ENCODE measurements at places on chromosomes 2 and 18.

- DNase-seq, result no peak
These were observed 532.5 kb upstream of the SLC39A10 start for GRCh38 chr2:195124391-195125079.

GRCh38 chr2:75605770-75606529, 40.6 kb upstream of the MRPL19 start:
- DNase-seq, result no peak

GRCh38 chr18:37675699-37676098, 110.1 kb upstream of the CELF4 start:
- DNase-seq, result no peak

GRCh38 chr2:101930019-101930418, 61.7 kb upstream of the IL1R2 start:
- DNase-seq, result no peak

GRCh38 chr2:27714851-27715291, 51.2 kb downstream of the SLC4A1AP start:
- DNase-seq, result no peak

- DNase-seq, result no peak
These were observed 625.2 kb downstream of the CPS1 start for GRCh38 chr2:211181626-211182025.

DNA sequence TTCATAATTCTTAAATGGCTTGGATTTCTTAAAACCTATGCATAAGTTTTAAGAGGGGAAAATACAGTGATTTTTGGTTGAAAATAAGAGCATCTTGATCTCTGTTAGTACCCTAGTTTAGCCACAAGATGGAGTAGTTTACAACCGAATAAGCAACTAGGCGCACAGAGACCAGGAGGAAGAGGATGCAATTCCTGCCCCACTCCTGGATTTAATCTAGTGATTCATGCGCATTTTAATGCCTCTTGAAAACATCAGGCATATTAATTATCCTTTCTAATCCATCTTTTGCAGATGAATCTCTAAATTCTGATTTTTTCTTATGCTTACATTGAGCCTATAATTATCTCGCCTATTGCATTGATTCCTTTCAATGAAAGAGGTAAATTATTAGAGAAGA, 76.7 kb downstream of the MRPS9 start:
- DNase-seq, result no peak

- no peak for DNase-seq
These were observed 43.6 kb downstream of the VPS54 start for GRCh38 chr2:63975437-63976124.

DNA sequence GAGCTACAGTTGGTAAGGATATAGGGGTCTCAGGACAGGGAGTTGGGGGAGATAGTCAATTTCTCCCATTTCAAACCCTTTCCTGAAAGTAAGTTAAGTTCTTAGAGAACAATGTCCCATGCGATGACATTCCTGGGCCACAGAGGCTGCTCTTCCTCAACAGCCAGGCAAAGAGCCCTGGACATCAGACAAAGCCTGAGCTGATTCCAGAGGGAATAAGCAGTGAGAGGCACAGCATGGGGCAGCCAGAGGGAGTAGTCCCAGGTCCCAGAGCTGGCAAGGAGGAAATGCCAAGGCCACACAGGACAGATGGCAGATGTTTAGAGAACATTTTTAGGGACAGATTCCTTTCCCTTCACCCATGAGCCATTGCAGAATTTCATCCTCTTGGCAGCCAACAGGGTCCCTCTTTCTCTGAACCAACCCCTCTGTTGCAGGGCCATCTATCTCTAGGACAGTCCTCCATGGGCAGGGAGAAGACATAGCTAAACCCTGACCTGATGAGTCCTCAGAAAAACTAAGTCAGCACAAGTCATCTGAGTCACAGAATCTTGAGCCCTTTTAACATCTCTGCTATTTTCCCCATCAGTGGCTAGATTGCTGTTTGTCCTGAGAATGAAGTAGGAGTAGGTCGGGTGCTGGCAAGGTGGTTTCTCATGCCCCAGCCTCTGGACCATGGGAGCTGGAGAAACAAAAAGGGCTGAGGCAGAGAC, 81.6 kb upstream of the STPG4 start:
- no peak for DNase-seq

DNA sequence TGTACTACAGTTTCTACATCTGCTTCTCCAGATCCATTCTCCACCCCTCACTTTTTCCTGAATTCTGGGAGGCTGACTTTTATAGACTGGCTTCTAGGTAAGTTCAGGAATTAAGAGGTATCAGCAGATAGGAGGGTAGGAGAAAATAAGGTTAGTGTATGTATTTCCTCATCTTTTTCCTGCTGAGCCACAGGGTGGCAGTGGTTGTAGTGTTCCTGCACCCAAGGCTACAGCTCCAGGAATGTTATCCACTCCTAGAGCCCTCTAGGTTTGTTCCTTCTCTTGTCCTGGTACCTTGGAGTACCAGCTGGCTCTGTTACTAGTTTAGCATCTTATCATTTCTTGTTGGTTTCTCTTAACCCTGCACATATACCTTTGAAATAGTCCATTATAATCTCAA, 40.7 kb upstream of the C2orf66 start:
- DNase-seq, result no peak

GRCh38 chr2:40240070-40240469, 211.8 kb downstream of the SLC8A1 start:
- DNase-seq, result no peak

- no peak for DNase-seq
These were observed 33.7 kb upstream of the WDR75 start for GRCh38 chr2:189407281-189408209.

DNA sequence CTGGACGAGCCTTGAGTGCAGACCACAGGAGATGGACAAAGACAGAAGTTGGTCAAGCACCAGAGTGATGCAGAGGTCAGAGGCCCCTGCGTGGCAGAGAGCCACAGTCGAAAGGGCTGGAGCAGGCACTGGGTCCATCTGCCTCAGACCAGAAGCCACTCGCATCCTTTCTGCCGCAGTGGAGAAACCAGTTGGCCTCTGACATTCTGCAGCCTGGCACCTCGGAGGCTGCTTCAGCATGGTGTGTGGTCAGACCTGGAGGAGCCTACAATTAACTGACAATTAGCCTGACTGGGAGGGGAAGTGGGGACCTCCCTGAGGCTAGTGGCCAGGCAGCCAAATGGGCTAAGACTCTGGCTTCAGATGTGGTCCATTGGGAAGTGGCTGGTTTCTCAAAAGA, 111.1 kb downstream of the SGPP2 start:
- DNase-seq, result no peak

DNA sequence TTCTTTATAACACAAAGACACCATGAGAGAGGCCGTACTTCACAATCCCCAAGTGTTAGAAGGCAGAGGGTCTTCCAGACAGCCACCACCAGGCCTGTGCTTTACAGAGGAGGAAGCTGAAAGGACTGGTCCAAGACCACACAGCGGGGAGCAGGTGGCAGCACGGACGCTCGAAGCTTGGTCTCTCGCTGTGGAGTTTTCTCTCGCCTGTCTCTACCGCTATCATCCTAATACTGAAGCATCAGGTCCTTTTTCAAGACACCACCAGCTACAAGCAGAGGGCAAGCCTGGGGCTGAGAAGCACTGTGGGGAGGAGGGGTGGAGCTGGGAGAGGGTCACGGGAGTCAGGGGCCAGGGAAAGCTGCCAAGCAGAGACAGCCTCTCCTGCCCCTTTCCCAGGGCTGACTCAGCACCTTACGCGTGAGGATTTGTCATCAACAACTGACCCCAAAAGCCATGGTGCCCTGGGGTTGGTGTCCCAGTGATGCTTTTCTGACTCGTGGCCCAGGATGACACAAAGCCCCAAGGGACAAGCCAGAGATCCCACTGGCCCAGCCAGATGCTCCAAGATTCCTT, 31.9 kb upstream of the FOSL2 start:
- no peak for DNase-seq

- no peak for DNase-seq
These were observed 223.5 kb downstream of the NDUFA10 start for GRCh38 chr2:239801404-239802184.

- no peak for DNase-seq
These were observed 79.6 kb downstream of the SKA1 start for GRCh38 chr18:50454387-50454988.

- no peak for DNase-seq
These were observed 152.8 kb downstream of the EHBP1 start for GRCh38 chr2:62858231-62858832.

- no peak for DNase-seq
These were observed 142.3 kb downstream of the ZNF407 start for GRCh38 chr18:74739926-74740325.

DNA sequence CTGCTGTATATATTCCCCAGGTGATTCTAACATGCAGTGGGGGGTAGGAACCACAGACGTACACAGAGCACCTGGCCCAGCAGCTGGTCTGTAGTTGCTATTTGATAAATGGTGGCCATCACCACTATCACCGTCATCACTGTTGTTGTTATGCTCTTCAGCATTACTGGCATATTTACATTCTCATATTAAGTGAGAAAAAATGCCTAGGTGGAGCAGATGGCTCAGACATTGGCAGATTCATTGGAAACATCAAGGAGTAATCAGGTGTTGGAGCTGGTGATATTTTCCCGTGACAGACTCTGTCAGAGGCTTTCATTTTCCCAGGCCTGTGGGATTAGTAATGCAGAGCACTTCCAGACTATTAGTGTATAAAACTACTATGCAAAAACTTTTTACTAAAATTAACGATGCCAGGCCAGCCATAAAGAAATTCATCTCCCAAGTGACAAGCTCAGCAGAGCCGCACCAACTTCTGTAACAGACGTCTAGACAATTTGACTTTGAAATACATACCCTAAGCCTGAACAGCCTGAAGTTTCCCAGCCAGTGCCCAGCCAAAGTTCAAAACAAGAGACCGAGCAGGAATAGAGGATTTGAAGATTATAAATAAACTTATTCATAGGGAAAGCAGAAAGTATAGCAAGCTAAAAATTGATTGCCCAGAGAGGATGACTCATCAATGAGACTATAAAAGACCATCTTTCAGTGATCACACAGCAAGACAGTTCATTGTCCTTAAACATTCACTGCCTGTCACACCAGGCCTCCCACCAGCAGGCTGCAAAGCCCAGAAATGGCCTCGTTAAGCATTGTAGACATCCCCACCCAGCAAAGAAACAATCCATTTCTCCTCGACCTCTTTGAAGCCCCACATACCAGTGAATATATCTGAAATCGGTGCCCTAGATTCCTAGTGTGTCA, 247.4 kb upstream of the CHAC2 start:
- no peak for DNase-seq

GRCh38 chr18:58803978-58804377, 60.7 kb upstream of the ZNF532 start:
- DNase-seq, result no peak

DNA sequence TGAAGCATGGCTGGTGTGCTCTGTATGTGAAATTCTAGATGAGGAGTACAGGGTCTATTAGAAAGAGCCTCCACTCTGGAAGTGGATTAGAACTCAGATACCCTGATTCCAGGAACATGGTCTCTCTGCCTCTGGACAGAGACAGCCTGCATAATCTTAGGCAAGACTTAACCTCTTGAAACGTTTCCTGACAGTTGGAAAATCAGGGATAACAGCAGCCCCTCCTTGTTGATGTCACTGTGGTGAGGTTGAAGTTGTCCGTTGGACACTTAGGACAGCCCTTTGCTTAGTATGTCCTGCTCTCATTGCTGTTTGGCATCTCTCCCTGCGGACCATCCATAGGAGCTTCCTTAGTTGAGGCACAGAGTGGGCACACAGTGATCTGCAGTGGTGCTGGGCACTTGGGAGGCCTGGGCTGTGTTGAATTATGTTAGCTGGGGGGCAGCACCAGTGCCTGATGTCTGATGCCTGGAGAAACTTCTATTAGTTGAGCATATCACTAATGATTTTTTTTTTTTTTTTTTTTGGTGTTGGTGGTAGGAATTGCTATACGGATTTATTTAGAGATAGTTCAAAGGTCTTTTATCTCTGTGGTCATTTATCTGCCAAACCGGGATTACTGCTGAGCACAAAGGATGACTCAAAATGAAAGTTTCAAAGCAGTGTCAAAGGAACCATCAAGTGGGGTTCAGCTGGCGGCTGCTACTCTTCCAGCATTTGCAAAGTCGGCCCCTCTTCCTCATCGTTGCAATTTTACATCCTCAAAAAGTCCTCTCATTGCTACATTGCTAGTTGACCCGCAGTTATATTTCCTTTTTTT, 28.8 kb downstream of the SETBP1 start:
- DNase-seq, result no peak

Data from T-helper 1 cell (primary cell).